SK-N-MC (cell line): ENCODE measurements at places on chromosomes 4 and X.

DNA sequence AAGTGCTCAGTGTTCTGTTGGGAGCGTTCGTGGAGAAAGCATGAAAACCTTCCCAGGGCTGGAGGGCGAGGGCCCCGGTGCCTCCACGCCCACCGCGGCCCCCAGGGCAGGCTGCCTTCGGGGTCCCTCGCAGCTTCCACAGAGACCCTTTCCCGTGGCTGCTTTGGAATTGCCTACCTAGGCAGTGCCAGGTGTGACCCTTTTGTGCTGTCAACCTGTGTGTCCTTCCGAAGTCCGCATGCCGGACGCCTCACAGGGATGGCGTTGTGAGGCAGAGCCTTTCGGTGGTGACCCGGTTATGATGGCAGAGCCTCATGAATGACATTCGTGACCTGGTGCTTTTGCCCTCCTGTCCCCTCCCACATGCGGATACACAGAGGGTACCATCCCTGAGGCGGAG is 17.4 kb downstream of the TMEM175 start:
- DNase-seq, result no peak

DNA sequence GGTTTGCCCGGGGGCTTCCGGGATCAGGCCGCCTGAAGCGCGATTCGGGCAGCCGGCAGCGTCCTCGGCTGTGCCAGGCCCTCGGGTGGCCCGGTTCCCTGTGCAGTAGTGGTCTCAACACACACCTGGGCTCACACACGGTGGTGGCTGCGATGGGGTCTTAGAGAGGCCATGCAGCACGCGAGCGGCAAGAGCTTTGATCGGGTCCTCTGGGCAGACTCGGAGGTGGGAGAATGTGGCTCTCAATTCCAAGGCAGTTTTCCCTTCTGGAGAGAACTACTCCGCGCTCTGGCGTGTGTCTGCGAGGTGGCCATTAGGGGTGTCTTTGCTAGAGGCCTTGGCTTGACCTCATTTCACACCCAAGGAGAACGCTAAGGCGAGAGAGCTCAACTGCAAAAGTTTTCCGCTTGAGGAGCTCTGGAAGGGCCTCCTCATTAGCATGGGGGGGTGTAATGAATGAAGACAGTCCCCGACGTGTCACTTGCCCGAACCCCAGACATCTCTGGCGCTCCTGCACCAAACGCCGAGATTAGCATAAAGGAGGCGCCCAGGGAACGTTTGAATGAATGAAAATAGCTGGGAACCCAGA is 771 bp upstream of the RBPJ start:
- DNase-seq, result no peak

DNA sequence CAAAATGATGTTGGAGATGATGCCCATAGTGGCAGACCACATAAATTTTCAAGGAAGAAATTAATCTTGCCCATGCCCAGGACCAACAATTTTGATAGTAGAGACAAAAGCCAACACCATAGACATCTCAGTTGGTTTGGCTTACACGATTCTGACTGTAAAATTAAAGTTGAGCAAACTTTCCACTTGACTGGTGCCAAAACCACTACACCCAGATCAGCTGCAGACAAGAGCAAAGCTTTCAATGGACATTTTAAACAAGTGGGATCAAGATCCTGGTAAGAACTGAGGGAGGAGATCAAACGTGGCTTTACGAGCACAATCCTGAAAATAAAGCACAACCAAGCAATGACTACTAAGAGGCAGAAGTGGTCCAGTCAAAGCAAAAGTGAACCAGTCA is 90.7 kb downstream of the PAPSS1 start:
- no peak for DNase-seq

DNA sequence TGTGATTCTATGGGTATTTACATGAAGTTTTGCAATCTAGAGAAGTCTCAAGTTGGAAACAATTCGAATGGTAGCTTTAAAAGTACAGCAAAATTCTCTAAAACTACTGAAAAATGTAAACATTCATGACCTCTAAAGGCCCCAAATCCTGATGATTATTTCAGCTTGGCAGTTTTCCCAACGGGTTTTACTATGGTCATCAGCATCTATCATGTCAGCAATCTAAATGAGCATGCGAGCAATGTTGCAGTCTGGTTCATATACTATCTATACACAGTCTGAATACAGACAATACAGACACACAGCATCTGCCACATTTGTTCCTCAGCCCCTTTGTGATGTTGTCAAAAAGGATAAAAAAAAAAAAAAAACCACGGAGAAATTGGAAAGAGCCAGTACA is 790.3 kb upstream of the HTR2C start:
- no peak for DNase-seq

GRCh38 chr4:101458914-101459313 is 111.6 kb upstream of the PPP3CA start:
- no peak for DNase-seq

DNA sequence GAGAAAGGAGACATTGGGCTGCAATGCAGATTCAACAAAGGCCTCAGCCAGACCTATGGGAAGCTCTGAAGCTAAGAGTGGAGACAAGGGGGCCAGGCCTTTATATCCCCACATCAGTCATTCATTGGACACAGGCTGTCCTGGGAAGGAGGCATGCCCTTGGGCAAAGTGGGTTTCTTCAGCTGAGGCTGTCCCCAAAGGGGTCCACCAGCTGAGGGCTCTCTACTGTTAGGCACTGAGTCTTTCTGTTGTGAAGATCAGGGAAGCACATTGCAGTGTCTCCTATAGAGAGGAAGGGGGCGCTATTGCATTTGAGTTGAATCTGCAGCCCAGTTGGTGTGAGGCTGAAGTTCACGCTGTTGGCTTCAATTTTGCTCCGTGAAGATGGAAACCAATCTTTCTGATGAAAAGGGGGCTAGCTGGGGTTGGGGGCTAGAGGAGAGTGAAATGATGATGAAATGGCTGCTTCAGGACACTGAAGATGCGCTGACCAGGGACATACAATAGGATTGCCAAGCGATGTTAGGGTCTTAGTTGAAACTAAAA is 48.0 kb downstream of the SLC25A5 start:
- DNase-seq, result peak; percentile 14

- DNase-seq, result no peak
These were observed 2.5 kb downstream of the NYX start for GRCh38 chrX:41449615-41450014.

DNA sequence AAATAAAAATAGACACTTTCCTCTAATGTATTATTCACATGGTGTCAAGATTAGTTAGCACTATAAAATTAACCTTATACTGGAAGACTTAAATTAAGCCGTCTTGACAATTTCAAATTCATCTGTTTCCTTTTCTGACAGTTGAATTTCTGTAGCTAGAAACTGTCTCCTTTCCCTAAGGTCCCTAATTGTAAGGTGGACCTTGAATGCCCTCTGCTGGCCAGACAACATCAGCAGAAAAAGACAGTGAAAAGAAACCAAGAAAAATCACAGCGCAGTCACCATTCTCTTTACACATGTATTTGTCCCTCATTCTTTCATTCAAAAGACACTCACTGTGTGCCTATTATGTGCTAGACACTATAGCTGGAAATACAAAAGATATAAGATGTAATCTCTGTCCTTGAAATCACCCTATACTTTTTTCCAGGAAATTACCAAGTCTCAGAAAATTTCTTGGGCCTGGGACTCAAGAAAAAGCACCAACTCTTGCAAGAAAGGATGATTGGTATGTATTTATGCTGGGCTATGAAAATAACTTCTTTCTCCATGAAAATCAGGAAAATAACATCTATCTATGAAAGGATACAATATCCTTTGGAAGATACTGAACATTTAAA is 32.7 kb upstream of the AMBN start:
- peak; percentile 22 for DNase-seq

DNA sequence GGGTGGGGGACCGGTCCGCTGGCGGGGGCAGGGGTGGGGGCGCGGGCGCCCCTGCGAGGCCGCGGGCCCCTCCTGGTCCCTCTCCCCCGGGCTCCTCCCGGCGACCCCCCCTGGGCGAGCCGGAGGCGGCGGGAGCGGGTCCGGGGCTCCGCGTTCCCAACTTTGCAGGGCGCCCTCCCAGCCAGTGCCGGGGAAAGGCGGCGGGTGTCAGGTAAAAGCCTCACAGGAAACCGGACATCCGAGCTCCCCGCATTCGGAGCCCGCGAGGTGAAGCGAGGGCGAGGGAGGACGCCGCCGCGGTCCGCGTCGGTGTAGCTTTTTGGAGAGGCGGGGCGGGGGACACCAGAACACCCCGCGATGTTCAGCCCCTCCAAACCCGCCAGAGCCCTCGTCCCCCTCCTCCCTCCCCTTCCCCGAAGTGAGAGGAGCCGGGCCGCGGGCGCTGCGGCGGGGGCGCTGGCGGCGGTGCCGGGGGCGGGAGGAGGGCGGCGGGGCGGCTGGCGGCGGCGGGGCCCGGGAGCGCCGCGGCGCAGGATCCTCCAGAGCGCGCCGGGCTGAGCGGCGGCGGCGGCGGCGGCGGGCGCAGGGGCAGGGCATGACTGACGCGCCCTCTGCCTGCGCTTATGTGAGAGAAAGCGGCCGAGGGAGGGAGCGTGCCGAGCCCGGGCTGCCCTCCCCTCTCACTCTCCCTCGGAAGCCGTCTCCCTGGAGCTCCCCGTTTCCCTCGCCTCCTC is at the start of gene VEGFC:
VEGFC (minus strand) TSS at position 597 of the 734 bp plus-strand sequence. CDS start 611 bp downstream, outside the sequence.
- no peak for DNase-seq

GRCh38 chrX:8841911-8842310 is 40.7 kb upstream of the FAM9A start:
- DNase-seq, result no peak

DNA sequence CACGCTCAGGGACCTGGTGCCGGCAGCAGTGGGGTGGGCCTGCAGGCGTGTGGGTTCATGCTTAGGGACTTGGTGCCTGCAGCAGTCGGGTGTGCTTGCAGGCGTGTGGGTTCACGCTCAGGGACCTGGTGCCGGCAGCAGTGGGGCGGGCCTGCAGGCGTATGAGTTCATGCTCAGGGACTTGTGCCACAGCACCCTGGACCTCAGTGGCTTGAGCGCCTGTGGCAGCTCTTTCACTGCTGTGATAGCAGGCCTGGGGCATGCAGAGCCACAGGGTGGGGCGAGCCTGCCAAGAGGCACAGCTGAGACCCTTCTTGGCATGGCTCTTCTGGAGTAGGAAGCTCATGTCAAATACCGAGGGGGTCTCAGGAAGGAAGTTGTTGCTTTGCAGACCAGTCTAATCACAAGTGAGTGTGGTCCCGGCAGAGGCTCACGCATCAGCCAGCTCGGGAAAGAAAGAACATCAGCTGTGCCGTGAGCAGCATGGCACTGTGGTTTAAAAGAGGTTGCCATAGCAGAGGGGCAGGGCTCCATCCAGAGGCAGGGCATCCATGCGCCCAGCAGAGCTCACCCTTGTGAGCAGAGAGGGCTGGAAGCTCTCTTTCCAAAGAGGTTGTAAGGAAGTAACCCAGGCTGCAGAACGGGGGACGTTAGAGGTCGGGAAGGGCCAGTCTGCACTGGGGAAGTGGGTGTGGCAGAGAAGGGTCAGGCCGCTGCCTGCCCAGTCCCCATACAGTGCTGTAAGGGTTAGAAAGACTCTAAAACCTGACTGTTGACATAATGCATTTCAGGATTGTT is 21.1 kb downstream of the PIGG start:
- no peak for DNase-seq

- DNase-seq, result no peak
These were observed 72.4 kb downstream of the PAPSS1 start for GRCh38 chr4:107647591-107647990.
